ENCODE measurements at places on chromosomes 12 and 14. TPM values are rescaled to one million over a fixed set of nuclear protein-coding genes. Genes with fewer than 3 reads are reported as not detected.

The SERPINA3 gene
- polyA plus RNA-seq: 186 TPM

The SOX5 gene
- 0.39 TPM for polyA plus RNA-seq

The BLOC1S1 gene
- polyA plus RNA-seq: 228 TPM

The RPGRIP1 gene
- polyA plus RNA-seq: 0.04 TPM

The ST8SIA1 gene
- 0.06 TPM for polyA plus RNA-seq

The OTUB2 gene
- polyA plus RNA-seq: 0.09 TPM

- no peaks in the 10 kb centered on the region for H3K27me3 ChIP-seq
- H3K4me3 ChIP-seq: no peak overlapping the region
- DNase-seq: no peak
- H3K36me3 ChIP-seq: no peaks in the 10 kb centered on the region
Observed at GRCh38 chr14:106396999-106397398, 870.6 kb downstream of the TMEM121 start.

DNA sequence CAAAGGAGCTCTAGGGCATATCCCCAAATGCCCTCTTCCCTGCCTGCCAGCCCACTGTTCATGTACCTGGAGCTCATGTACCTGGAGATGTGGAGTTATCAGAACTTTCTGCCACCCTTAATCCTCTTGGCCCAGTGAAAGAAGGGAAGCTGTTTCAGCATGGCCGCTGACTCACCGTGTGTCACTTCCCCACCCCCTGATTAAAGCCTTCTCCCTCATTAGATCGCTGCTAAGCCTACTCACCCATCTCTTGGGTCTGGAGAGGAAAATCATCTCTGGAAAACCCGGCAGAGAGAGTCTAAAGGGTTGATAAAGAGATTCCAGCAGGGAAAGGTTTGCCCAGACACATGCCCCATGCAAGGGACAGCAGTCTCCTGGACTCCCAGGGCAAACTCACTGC lies 4.5 kb upstream of the LTBP2 start:
- no peaks in the 10 kb centered on the region for H3K36me3 ChIP-seq
- no peaks in the 10 kb centered on the region for H3K27me3 ChIP-seq
- peak overlapping the region; percentile 23 for H3K27ac ChIP-seq
- H3K4me3 ChIP-seq: no peak overlapping the region

DNA sequence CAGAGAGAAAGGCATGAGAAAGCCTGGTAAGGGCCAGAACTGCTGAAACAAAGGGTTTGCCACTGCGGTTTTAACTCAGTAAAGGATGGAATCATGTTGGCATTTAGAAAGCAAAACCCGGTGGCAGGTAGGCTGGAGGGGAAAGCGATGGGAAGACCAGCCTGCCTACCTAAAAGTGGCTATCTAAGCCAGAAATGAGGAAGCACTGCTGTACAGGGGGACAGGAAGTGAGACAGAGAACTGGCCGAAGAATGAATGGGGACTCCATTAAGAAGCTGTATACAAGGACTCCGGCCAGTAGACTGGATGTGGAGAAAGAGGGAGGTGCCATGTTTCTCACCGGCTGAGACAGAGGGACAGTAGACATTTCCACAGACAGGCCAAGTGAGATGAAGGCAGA lies 48.2 kb downstream of the PPM1H start:
- DNase-seq: no peak
- no peaks in the 10 kb centered on the region for H3K36me3 ChIP-seq
- no peaks in the 10 kb centered on the region for H3K27me3 ChIP-seq
- H3K27ac ChIP-seq: no peak overlapping the region
- H3K4me3 ChIP-seq: no peak overlapping the region

- no peaks in the 10 kb centered on the region for H3K4me1 ChIP-seq
- H3K27ac ChIP-seq: no peak overlapping the region
- no peak overlapping the region for H3K4me3 ChIP-seq
Observed at GRCh38 chr12:13093191-13093847, 10.1 kb downstream of the GSG1 start.

Measured in psoas muscle (tissue), 8 donors.